ENCODE measurements at places on chromosomes 1 and 21.

DNA sequence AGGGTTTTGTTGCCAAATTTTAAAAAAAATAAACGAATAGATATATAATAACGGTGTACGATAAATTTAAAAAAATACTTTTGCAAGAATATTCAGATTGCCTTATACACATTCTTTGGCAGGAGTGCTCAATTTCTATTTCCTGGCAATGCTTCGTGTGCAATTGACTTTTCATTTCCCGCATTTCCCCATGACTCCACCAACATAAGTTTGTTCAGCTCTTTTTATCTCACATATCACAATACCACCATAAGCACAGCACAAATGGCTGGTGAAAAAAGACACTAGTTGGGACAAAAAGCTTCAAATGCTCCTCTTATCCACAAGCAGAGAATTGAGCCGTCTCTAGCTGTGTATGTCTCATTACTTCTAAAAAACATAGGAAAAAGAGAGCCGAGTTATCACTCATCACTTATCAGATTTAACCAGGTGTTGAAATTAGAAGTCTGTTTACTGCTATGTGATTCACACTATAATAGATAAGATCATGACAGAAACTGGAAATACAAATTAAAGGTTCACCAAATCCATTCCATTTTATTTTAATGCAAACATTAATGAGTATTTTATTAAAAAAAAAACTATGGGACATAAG is 28.9 kb upstream of the RGS1 start:
- DNase-seq: no peak

GRCh38 chr1:116911188-116911553 is 1.5 kb downstream of the PTGFRN start:
- DNase-seq: no peak

- no peak for DNase-seq
Observed at GRCh38 chr1:228925691-228926090, 190.4 kb downstream of the RHOU start.

DNA sequence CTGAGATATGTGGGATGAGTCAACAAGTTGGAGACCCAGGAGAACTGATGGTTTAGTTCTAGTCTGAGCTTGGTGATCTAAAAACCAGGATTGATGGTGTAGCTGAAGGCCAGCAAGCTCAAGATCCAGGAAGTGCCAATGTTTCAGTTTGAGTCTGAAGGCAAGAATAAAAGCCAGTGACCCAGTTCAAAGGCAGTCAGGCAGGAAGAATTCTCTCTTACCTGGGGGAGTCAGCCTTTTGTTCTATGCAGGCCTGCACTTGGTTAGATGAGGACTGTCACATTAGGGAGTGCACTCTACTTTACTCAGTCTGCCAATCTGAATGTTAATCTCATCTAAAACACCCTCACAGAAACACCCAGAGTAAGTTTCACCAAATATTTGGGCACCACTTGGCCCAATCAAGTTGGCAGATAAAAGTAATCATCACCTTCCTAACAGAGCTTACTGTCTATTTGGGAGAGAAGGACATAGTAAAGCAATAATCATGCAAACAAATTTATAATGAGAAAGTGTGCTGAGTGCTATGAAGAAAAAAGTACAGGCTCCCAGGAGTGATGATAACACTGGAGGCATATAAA is 63.4 kb downstream of the TSEN15 start:
- no peak for DNase-seq

GRCh38 chr21:28767523-28767922 is 225.2 kb downstream of the LTN1 start:
- no peak for DNase-seq

- no peak for DNase-seq
Observed at GRCh38 chr1:14648896-14649855, 50.7 kb downstream of the KAZN start.

DNA sequence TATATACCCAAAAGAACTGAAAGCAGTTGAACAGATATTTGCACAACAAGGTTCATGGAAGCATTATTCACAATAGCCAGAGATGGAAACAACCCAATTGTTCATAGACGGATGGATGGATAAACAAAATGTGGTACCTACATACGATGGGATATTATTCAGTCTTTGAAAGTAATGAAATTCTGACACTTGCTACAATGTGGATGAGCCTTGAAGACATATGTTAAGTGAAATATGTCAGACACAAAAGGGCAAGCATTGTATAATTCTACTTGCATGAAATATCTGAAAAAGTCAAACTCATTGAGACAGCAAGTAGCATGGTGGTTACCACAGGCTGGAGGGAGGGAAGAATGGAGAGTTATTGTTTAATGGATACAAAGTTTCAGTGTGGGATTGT is 696.1 kb downstream of the MATN1 start:
- DNase-seq: no peak

DNA sequence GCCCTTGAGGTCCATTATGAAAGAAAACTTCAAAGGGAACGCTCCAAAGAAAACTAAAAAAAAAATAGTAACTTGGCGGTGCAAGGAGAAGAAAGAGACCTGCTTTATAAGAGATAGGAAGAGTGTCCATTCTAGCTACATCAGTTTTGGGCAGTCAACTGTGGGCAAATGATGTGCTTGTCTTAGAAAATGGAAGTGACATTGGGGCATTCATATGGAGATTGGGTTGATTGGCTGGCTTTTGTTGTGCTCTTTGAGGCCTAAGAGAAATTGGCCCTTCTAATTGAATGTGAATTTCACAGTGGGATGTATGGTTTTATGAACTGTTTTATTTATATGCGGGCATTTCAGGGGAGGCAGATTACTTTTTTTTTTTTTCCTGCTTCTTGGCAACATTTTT is 13.2 kb downstream of the PPP1R12B start:
- DNase-seq: no peak

GRCh38 chr1:168421399-168422004 is 122.3 kb downstream of the XCL2 start:
- peak; percentile 27 for DNase-seq

- peak; percentile 11 for DNase-seq
Observed at GRCh38 chr1:74419611-74420010, 92.8 kb downstream of the LRRC53 start.

- no peak for DNase-seq
Observed at GRCh38 chr1:197178998-197179397, 32.5 kb upstream of the ASPM start.

DNA sequence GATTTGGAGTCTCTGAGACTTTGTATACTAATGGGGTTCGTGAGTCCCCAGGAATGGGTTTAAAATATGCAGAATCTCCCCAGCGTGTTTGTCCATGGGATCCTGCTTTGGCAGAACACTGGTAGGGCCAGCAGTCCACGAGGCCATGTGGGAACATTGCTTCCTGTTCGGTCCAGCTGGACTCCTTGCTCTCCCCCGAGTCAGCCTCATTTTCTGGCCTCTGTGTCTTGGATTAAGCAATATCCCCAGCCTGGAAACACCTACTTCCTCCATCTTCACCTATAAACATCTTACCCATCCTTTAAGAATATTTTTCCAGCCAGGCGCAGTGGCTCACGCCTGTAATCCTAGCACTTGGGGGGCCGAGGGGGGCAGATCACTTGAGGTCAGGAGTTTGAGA is 142.4 kb downstream of the NAV1 start:
- no peak for DNase-seq

DNA sequence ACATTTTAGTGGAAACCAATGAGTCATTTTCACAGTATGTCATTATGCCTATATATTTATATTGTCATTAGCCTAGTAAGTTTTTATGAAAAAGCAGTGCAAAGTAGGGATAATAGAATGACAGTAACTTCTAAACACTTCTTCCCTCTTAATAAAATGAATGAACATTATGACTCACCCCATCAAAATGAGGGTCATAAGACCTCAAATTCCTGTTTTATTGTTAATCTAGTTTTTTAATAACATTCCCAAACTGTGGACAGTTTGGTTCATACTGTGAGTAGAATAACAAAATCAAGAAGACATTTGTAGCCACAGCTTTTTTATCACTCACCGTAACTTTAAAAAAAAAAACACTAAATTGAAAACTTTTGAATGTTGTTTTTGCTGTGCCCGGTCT is 160.5 kb downstream of the LRRC40 start:
- DNase-seq: no peak

GRCh38 chr1:115179397-115180079 is 90.2 kb upstream of the TSPAN2 start:
- no peak for DNase-seq

- DNase-seq: no peak
Observed at GRCh38 chr1:209106861-209107260, 476.7 kb upstream of the CAMK1G start.

DNA sequence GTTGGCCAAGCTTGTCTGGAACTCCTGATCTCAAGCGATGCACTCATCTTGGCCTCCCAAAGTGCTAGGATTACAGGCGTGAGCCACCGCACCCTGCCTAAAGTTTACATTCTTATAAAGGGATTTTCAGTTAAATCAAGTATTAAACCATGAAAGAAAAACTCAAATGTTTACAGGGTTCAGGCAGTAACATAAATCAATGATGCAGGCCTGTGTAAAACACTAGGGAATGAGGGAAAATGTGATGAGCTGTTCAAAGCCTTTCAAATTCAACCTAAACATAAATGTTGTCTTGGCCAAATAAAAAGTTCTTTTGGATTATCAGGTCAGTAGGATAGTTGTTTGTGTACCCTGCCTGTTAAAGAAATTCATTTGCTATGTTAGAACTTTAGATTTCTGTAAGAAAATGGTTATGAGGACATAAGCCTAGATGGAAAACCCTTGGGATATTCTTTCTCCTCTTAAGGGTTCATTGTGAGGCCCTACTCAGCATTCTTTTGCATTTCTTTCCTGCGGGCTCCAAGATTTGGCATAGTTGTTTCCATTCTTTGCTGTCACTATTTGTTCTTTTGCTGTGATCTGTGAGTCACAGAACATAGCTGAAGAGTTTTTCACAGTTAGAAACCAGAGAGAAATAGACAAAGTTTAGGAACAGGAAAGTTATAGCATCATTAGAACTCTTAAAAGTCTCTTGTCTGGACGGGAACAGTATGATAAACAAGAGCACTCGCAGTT is 8.9 kb upstream of the ZRANB2 start:
- peak; percentile 33 for DNase-seq

DNA sequence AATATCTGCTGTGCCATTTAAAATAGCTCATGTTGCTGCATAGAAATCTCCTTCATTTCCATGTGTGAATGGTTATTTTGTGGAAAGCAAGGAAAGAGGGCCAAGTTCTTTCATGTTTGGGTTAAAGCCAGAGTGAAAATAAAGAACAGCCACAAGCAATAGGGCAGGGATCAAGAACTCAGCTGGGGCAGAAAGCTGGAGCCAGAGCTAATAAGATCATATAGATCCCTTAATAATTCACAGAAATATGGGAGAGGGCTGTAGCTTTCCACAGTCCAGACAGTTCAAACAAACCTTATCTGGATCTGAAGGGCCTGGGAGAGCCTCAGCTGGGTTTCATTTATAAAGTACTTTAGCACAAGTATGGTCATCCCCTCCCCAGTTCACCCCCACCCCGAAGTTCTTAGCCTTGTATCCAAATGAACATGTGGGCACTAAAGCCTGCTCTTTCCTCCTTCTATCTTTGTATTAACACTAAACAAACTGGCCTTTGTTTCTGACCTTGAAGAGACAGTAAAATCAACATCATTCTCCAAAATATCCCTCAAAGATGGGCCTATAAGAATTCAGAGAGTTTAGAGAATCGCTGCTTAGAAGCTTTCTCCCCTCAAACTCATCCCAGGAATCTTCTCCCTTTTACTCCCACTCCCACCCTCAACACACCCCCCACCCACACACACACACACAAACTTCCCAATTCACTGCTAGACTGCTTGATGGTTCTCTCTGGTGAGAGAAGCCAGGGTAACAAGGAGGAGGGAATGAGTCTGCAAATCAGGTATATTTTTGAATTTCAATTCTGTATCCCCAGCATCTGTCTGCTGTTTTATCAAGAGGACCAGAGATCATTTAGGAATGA is 41.7 kb downstream of the UTP25 start:
- DNase-seq: peak; percentile 93

- DNase-seq: peak; percentile 9
Observed at GRCh38 chr1:30286241-30286987, 437.0 kb downstream of the MATN1 start.

GRCh38 chr21:43375006-43375836 is 51.7 kb downstream of the SIK1 start:
- DNase-seq: no peak

- no peak for DNase-seq
Observed at GRCh38 chr1:199918196-199918769, 109.2 kb upstream of the NR5A2 start.

All from umbilical cord (tissue), 2 donors.